H1 (cell line): ENCODE measurements at places on chromosomes 16 and 17. TPM values are rescaled to one million over a fixed set of nuclear protein-coding genes. Genes with fewer than 3 reads are reported as not detected.

Gene GNAO1
- 6.7 and 10.8 TPM in 2 replicates for polyA plus RNA-seq

Gene RAB26
- 5.4 and 6.6 TPM in 2 replicates for polyA plus RNA-seq

Gene PPY
- polyA plus RNA-seq: 0.26 TPM in 1 of 2 replicates, not detected in the other

Gene CDH16
- polyA plus RNA-seq: not detected in 2 replicates

Gene FBXW10B
- 0.14 and 0.28 TPM in 2 replicates for polyA plus RNA-seq
